ENCODE measurements at places on chromosomes 7 and 10. TPM values are rescaled to one million over a fixed set of nuclear protein-coding genes. Genes with fewer than 3 reads are reported as not detected.

Gene CCDC3
- total RNA-seq = 1.4 TPM

Gene DAGLB
- 23.3 TPM for total RNA-seq

Gene GTF2IRD1
- 17.7 TPM for total RNA-seq

Gene COL28A1
- total RNA-seq = 0.42 TPM

Gene FAM25C
- 3.0 TPM for total RNA-seq

Gene VSTM4
- total RNA-seq = 0.41 TPM

Gene CDC14C
- total RNA-seq = 0.03 TPM

Gene CRYGN
- total RNA-seq = not detected

Gene PTPRZ1
- 0.02 TPM for total RNA-seq

Gene TMEM213
- total RNA-seq = not detected

Gene SH2D4B
- 0.06 TPM for total RNA-seq

Gene PNLIPRP3
- total RNA-seq = 0.03 TPM

Gene CARD11
- total RNA-seq = 1.8 TPM

Gene PAX4
- not detected for total RNA-seq

Gene LMBR1
- 35.9 TPM for total RNA-seq

Gene SPDYE8
- not detected for total RNA-seq

Gene GNGT1
- not detected for total RNA-seq

Gene SSC4D
- 1.3 TPM for total RNA-seq

Gene FRG2B
- total RNA-seq = 0.14 TPM

Gene TEX47
- total RNA-seq = not detected

Gene ATP6V0A4
- 0.22 TPM for total RNA-seq

Gene TAS2R5
- total RNA-seq = 0.34 TPM
